Hematopoietic multipotent progenitor cell treated with erythropoietin and hydrocortisone succinate and interleukin-3 and kit ligand, for 15 days (in vitro differentiated cells): ENCODE measurements at places on chromosomes 6 and 20.

GRCh38 chr20:33667245-33667675 is 517 bp downstream of the ACTL10 start:
- DNase-seq: peak; percentile 30

GRCh38 chr6:28771401-28772267 is 152.2 kb downstream of the TRIM27 start:
- no peak for DNase-seq

DNA sequence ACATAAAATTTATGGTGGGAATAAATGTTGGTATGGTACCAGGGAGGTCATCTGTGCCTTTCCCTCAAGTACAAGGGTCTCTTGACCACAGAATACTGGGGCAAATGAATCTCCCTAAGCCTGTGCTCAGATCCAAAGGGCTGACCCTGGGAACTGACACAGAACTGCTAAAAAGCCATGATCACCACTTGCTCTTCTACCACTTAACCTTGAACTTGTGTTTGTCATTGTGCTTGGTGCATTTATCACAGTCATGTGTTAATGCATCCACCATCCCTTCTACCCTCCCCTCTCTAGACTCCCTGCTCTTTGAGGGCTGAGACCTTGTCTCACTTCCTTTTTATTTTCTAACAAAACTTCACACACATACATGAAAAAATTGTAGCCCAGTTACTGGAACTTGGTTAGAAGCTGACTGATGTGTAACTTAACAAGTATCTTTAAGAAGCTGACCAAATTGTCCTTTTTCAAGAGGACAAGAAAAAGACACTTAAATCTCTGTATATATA is 46.1 kb upstream of the PBOV1 start:
- no peak for DNase-seq

GRCh38 chr20:24795436-24795835 is 153.6 kb upstream of the CST7 start:
- no peak for DNase-seq

DNA sequence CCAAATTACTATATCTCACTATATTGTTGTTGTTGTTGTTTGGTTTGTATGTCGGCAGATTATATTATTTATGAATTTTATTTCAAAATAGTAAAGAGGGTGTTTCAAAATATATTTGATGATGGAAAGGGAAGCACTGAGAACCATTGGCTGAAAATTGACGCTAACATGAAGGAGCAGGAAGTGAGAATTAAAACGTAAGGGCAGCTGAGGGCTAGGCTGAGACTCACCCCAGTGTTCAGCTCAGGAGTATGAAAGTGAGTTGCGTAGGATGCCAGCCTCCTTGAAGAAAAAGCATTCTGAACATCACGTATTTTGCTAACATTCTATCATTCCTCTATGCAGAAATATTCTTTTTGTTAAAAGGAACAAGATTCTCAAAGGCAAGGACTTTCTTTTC is 10.7 kb upstream of the IPCEF1 start:
- DNase-seq: no peak

DNA sequence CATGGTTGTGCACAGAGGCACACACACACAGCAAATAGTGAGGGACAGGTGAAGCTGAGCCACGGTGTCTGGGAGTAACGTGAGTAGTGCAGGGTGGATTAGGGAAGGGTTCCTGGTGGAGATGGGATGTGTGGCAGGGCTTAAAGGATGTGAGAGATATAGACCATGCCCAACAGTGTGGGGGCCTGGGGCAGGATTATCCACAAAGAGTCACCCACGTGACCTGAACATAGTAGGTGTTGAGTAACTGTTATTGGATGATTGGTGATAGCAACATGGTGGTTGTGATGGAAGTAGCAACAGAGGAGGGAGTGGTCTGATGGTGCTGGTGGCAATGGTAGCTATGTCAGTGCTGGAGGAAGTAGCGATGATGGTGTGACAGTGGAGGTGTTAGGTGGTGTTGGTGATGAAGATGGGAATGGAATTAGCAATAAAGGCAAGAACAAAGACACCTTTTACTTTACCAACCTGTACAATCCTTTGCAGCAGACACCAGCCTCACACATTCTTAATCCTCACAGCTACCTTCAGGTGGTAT is 135.1 kb downstream of the MRPL14 start:
- DNase-seq: no peak

DNA sequence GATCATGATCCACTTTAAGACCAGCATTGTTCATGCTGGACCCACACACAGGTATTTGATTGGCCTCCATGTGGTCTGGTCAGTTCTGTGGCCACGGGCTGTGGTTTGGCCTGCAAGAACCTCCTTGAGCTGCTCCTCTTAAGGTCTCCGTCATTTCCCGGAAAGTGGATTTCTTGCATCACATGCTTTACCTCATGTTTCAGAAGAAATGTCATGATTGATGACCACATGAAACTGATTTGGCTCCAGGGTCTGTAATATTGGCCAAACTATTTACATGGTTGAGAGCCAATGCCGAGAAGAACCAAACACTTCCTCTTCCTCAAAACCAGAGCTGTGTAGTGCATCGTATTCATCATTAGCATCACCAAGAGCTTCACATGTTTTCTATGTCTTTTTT is 13.2 kb upstream of the RSPH3 start:
- DNase-seq: no peak

GRCh38 chr6:39882531-39882899 is 51.7 kb downstream of the MOCS1 start:
- no peak for DNase-seq

- no peak for DNase-seq
Observed at GRCh38 chr6:124757560-124757959, 204.7 kb upstream of the RNF217 start.

DNA sequence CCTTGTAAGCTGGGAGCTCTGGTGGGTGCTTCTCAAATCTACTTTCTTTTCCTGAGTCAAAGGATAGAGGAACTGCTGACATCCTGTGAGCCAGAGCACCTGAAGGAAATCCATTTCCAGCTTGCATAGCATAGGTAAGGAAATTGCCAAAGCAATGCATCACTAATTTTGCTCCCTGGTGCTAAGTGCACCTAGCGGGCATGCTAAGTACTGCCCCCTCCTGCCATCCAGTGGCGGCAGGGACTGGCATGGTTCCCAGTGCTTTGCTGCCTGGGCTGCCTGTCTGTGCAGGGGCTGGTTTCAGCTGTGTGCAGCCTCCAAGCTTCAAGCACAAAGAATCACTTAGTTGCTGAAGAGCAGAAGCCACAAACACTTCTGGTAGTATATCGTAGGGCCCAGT is 63.9 kb downstream of the FARS2 start:
- DNase-seq: no peak

- no peak for DNase-seq
Observed at GRCh38 chr6:65450451-65450850, 256.6 kb downstream of the EYS start.

- no peak for DNase-seq
Observed at GRCh38 chr6:165515963-165516624, 146.9 kb downstream of the PDE10A start.

DNA sequence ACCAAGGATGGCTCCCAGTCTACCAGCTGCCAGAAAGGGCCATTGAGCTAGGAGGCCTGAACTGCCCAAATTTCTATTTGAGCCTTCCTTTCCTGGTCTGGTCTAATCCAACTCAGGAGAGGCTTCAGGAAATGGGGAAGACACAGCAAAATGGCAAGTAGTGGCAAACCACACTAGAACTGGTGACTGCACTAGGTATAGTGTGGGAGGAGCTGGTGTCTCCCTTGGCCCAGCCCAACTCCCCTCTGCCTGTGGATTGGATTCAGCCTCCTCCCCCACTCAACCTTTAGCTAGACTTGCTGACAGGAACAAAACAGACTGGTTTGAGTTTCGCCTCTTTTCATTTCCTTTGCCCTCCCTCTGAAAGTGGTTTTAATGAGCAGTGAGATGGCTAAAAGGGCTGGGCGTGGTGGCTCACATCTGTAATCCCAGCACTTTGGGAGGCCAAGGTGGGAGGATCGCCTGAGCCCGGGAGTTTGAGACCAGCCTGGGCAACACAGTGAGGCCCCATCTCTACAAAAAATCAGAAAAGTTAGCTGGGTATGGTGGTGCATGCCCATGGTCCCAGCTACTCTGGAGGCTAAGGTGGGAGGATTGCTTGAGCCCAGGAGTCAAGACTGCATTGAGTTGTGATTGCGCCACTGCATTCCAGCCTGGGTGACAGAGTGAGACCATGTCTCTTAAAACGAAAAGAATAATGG is 17.5 kb downstream of the MRPS18A start:
- DNase-seq: no peak

GRCh38 chr6:136769759-136770158 is 22.5 kb downstream of the MAP3K5 start:
- DNase-seq: no peak

GRCh38 chr20:15618110-15618509 is 955.1 kb downstream of the KIF16B start:
- no peak for DNase-seq

DNA sequence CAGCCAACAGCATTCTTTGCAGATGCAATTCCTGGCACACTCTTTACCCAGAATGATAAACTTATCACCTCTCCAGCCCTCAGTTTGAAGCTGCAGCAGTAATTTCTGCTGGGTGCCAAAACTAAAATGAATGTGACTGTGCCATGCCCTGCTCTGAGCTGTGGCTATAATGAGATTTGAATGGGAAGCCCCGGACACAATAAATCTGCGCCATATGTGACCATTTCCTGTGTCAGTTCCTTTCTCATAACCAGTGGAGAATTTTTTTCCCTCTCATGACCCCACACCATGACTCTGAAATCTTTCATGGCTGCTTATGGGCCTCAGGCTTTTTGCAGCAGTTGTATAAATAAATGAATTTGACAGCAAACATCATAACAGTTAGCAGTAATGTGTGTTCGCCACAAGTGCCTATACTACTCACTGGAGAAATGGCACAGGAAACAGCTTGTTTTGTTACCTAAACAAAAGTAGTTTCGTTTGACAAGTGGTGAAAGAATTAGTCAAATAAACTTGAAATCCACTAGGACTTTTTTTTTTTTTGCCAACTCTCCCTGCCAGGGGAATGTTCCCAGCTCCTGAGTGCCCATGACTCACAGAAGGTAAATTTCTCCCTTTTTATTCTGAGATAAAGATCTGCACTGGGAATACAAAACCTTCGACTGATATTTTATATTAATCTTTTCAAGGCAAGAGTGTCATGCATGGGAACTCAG is 408.4 kb downstream of the PKHD1 start:
- DNase-seq: no peak

- no peak for DNase-seq
Observed at GRCh38 chr6:25248123-25248522, 31.1 kb upstream of the CARMIL1 start.

GRCh38 chr6:45072016-45072415 is 256.1 kb upstream of the RUNX2 start:
- no peak for DNase-seq

- no peak for DNase-seq
Observed at GRCh38 chr6:30657454-30657853, 10.5 kb downstream of the C6orf136 start.

DNA sequence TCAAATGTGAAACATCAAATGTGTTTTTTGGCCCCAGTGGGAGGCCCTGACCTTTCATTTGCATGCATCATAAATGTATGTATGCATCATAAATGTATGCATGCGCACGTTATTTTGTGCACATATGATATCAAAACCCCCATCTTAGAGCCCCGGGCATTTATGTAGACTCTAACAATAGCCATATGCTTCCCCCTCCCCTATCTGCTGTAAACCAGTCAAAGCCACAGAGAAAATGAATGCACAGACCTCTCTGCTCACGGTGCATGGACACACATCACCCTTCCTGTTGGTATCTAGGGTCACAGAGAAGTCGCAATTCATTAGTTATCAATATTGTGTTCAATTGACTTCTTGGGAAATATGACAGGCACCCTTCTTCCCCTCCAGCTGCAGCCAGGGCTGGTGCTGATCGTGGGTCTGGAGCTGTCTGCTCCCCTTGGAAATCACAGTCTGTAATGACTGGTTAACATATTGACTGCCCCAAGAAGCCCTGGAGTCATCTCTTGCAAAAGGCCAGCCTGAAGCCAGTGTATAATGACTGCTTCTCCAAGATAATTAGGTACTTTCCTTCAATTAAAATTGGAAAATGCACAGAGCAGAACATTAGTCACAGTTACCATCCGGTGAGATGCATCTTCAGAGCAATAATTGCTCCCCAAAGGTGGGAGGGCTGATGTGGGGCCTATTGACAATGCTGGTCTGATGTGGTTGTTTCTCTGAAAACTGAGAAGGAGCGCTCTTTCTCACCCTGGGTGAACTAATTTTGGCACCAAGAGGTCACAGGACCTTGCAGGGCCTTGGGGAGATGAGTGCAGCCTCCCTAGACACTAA is 532.2 kb downstream of the CDH26 start:
- no peak for DNase-seq

DNA sequence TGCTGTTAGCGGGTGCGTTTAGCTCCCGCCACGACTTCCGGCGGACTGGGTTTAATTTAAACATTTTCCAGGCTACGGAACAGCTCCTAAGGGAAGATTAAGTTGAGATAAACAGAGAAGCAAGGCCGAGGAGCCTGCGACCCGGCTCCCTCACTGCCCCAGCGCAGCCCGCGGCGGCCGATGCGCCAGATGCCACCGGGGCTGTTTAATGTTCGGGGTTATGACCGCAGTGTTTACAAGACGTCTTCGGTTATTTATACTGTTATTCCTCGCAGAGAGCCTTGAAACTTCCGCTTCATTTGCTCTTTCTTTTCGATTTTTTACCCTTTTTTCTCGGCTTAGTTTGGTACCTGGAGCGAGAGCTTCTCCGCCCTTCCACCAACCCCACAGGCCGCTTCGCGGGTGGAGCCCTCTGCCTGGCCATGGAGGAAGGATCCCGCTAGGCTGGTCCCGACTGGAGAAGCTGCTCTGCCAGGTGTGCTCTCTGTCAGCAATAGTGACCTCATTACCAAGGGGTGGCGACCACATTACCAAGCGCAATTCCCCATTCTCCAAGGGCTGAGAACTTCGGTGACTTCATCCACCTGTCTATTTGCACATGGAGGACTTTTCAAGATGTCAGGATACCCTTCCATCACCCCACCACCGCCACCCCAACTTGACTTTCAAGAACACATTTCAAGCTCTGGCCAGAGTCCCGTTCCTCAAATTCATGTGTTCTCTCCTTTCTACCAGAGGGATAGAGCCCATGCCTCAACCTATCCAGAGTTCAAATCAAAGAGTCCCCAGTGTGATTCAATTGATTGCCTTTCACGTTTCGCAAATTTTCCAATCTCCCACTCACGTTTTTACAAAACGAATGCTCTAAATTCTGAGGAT is 4.1 kb downstream of the TCF21 start:
- no peak for DNase-seq

DNA sequence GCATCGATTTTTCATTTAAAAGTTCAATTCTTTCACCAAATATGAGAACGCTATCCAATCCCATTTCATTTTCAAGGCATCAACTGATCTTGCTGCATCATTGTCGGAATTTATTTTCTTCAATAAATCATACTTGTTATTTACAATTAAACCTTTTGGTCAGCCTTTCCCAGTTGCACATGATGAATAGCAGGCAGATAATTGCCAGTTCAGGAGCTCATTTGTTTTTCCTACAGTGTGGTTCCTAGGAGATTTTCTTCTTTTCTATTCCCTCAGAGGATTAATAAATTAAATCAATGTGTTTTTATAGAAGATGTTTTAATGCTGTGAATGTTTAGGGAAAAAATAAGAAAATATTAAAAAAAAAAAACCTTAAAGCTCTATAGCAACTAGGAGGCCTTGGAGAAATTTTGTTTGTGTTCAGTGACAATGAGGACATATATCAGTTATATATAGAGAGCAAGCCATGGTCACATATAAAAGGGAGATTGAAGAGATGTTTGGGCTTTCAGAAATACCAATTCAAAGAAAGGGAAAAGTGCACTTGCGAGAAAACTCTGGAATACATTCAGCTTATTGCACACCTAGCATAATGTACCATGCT is 30.4 kb downstream of the LGSN start:
- DNase-seq: no peak

- no peak for DNase-seq
Observed at GRCh38 chr6:129597023-129597713, 112.8 kb downstream of the ARHGAP18 start.

- DNase-seq: no peak
Observed at GRCh38 chr20:58099956-58100730, 128.3 kb downstream of the ANKRD60 start.
